ENCODE measurements at places on chromosomes 3 and 15. TPM values are rescaled to one million over a fixed set of nuclear protein-coding genes. Genes with fewer than 3 reads are reported as not detected.
A peak's percentile ranks its signal among the peaks of the same experiment; 100 is the strongest.

- peak; percentile 26 for DNase-seq
Observed at GRCh38 chr15:67833710-67834511, 5.9 kb downstream of the RNU6-1 start.

DNA sequence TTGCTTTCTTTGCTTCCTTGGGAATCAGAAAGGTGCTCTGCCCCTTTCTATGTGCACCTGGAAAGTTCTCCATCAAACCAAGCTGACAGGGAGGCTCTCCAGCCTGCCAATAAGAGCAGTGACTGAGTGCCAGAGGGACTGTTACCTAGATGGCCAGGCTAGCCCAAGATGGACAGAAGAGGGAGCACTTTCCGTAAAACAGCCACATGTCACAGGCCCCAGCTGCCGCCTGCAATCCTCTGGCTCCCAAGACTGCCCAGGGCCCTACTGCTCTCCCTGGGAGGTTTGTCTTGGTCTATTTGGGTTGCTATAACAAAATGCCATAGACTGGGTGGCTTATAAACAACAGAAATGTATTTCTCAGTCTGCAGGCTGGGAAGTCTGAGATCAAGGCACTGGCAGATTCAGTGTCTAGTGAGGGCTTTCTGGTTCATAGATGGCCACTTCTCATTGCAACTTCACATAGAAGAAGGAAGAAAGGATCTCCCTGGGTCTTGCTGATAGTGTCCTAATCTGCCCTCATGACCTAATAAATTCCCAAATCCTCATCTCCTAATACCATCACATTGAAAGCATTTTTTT lies 72.3 kb downstream of the TAMM41 start:
- peak; percentile 41 for DNase-seq

GRCh38 chr3:66554178-66554577 lies 53.4 kb upstream of the LRIG1 start:
- DNase-seq = peak; percentile 41

DNA sequence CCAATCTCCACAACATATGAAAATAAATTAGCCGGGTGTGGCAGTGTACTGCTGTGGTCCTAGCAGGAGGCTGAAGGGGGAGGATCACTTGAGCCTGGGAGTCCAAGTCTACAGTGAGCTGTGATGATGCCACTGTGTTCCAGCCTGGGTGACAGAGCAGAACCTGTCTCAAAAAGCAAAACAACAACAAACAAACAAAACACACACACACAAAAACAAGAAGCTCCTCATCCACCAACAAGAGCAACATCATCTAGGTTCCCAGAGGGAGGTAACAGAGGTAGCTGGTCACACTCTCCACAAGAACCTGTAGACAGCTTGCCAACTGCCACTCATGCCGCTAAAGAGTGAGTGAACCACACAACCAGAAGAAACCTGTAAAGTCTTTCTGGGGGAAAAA lies 34.8 kb downstream of the PTPN9 start:
- DNase-seq = no peak

GRCh38 chr3:100260081-100260684 lies 609 bp upstream of the TBC1D23 start:
- DNase-seq = no peak

Gene CPEB1
- total RNA-seq = 1.6 TPM

DNA sequence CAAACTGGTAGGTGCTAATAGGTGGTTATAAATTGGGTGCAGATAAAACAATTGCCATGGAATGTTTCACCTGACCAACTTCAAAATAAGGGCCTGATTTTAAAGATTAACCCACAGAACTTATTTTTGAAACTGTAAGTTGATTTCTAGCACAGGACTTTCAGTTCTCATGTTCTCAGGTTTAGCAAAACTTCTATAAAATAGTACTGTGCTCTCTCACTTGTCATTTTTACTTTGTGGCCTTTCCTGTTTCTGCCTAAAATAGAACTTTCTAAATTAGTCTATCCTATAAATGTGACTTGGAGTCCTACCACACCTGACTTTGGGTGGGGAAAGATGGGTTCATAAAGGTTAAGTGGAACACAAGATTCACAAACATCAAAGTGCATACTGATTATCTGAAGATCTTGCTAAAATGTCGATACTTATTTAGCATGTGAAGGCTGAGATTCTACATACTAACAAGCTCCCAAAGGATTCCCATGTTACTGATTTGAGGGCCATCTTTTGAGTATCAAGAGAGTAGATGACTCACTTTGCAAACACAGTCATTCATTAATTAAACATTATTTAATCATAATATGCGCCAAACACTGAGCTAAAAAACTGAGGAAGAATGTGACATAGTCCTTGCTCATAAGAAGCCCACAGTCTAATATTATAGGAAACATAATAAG lies 38.6 kb downstream of the BTLA start:
- DNase-seq = no peak

DNA sequence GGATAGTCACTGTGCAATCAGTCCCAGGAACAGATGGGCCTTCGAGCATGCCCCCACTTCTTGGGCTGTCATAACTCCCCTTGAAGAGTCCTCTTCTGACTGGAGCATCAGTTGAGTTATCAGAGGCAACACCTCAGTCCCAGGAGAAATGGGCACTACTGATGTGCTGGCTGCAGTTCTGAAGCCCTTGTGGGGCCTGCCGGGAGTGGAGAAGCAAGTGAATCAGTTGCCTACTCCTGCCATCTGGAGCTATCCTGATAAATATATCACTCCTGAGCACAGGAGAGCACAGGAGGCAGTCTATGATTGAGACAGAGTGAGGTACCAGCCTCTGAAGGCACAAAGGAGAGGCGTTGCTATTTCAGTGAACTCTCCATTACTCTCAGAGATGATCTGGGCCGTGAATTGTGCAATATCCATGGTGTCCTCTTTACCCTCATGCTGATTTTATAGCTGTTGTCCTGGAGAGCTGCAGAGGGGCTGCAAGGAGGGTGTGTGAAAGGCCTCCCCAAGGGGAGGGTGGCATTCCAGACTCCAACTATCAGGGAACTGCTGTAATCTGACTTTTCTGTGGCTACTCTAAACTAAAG lies 344.2 kb upstream of the ROPN1 start:
- DNase-seq = no peak

Measured in NCI-H460 (cell line).